Upper lobe of left lung (tissue), 6 donors: ENCODE measurements at places on chromosomes 1 and 21. TPM values are rescaled to one million over a fixed set of nuclear protein-coding genes. Genes with fewer than 3 reads are reported as not detected.

Gene HRNR
- not detected for total RNA-seq

Gene OR14K1
- total RNA-seq: not detected

Gene SERPINC1
- total RNA-seq: 0.26 TPM

Gene DTL
- total RNA-seq: 5.9 TPM

Gene CAMK1G
- not detected for total RNA-seq

Gene FCMR
- 8.2 TPM for total RNA-seq

Gene ZZZ3
- total RNA-seq: 15.3 TPM

Gene HCRTR1
- 2.1 TPM for total RNA-seq

DNA sequence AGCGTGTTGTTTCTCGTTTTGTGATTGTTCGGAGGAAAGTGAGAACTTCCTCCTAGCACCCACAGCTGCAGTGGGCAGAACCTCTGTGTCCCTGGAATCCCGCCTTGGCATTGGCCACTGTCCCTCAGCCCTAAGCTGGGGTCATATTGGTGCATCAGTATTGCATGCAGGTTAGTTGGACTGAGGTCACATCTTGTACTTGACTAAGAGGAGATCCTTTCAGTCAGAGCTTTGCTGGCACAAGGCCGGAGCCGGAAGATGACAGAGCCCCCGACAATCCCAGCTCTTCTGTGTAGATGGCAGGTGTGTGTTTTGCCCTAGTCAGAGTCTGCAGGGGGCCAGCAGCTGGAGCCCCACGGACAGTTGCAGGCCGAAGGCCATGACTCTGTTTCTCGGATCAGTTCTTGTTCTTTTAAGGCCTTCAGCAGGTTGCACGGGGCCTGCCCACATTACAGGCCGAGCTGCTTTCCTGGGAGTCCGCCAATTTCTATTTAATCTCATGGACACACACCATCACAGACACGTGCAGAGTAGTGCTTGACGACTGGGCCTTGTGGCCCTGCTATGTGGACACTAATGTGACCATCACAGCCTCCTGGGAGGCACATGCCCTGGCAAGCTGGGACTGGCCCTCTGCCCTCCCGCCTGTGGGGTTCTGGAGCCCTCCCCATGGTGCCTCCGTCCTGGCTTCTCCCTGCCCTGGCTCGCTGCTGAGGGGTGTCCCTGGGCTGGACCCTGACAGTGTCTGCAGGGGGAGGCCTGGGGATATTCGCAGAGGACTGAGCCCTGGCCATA, 14.9 kb downstream of the SNAP47 start:
- DNase-seq: no peak

- no peak for DNase-seq
Observed at GRCh38 chr1:96340686-96341085, 380.9 kb upstream of the PTBP2 start.

- DNase-seq: no peak
Observed at GRCh38 chr1:102099916-102100315, 103.2 kb upstream of the OLFM3 start.

DNA sequence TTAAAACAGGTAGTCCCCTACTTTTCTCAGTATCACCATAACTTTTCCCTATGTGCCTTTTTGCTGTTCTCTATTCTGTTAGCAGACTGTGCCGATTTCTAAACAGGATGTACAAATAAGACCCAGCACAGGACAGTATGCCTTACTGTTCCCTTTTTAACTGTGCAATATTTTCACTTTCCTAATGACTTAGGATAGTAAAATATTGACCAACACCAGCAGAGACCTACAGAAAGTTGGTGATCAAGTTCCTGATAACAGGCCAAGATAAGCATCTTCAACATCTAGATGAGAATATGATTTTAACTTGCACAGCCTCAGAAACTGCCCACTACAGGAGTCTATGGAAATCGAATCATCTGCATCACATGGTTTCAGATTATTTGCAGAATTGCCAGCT, 42.0 kb downstream of the ADSS2 start:
- DNase-seq: no peak

DNA sequence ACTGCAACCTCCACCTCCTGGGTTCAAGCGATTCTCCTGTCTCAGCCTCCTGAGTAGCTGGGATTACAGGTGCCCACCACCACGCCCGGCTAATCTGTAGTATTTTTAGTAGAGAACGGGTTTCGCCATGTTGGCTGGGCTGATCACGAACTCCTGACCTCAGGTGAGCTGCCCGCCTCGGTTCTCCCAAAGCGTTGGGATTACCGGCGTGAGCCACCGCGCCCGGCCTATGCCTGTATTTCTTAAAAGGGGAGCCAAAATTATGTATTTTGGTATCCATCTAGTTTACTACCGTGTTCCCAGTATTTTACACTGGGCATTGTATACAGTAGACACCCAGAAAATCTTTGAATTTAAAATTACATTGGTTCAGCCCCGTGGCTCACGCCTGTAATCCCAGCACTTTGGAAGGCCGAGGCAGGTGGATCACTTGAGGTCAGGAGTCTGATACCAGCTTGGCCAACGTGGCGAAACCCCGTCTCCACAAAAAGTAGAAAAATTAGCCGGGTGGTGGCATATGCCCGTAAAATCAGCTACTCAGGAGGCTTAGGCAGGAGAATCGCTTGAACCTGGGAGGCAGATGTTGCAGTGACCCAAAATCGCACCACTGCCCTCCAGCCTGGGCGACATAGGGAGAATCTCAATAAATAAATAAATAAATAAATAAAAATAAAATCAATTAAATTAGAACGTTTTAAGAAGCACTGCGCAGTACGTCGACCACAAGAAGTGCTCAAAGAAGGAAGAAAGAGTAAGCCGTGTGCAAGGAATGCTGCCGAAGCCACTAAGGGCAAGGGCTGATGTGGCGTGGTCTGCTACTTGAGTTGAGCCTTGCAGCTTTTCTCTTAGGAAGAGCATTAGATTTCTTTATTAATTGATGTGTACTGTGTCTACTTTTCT, 1.5 kb upstream of the THRAP3 start:
- no peak for DNase-seq

DNA sequence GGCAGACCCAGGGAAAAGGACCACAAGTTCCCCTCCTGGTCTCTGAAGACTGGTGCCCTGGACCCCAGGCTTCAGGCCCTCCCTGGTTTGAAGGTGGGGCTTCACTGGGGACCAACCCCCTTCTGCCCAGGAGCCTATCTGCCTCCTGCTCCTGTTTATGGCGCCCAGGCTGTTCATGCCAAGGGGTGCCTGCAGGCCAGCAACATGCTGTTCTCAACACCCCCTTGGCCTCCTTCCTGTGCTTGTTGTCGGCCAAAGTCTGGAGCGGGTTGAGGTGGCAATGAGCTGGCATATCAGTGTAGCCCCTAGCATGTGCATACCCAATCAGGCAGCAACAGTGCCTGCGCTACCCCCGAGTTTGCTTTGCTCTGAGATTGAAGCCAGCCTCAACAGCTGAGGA, 46.3 kb downstream of the ATP6V1G3 start:
- no peak for DNase-seq

GRCh38 chr1:104765085-104765484, 1015.4 kb downstream of the AMY1C start:
- no peak for DNase-seq

- DNase-seq: no peak
Observed at GRCh38 chr1:179142889-179143299, 61.0 kb downstream of the TOR3A start.

- no peak for DNase-seq
Observed at GRCh38 chr1:230684146-230684545, 29.8 kb downstream of the AGT start.

DNA sequence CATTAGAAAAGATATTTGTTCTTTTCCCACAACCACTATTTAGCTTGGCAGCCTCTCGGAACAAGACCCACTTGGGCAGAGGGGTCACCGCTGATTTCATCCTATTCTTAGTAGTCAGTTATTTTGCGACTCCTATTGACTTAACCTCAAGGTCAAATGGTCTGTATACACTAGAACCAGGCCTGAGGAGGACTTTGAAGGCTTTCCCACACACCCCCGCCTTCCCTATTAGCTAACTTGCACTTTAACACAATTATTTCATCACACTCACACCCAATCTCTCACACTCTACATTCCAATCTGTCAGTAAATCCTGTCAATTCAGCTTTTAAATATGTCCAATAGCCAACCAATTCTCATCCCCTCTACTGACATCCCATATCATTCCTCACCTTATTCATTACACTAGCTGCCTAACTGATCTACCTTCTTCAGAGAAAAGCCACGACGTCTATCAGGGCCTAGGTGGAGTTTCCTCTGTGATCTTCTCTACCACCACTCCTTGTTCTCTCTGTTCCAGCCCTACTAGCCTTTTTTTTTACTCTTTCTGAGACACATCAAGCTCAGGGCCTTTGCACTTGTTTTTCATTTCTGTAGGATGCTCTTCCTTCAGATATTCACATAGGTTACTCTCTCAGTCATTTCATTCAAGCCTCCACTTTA, 1.0 kb upstream of the NIBAN1 start:
- peak; percentile 35 for DNase-seq

DNA sequence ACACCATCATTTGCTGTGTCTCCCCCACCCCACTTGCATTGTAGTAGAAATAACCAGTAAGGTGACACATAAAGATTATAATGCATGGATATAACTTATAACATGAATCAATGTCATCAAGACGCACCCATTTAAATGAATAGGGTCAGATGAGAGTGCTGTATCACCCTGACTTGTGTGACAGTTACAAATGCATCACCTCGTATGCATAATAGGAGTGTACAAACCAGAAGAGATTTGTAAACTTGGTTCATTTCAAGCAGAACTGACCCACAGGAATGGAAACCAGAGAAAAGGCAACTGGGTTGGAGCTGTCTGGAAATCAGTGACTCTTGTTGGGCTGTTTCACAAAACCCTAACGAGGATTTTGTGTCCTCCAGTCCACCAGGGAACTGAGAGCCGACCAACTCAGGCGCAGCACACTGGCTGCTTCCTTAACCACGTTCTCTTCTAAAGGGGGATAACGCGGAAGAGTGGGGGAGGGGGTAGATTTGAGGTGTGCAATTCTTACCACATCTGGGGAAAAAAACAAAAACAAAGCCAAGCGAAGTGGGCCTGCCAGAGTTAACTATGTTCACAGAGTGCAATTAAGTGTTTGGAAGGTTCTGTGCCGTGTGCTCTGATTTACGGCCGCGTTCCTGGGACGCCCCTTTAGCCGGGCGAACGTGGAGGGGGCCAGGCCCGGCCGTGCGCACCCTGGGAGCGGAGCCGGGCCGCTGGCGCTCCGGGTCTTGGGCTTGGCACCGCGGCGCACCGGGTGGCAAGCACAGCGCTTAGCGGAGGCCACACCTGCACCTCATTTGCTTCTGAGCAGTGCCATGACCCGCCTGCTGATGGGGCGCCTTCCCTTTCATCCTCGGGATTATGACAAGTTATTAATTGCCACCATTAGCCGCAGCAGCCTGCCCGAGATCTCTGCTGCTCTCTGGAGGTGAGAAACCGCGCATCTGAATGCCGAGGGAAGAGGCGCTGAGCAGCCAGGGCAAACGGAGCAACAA, 248.8 kb upstream of the FOXD3 start:
- no peak for DNase-seq

DNA sequence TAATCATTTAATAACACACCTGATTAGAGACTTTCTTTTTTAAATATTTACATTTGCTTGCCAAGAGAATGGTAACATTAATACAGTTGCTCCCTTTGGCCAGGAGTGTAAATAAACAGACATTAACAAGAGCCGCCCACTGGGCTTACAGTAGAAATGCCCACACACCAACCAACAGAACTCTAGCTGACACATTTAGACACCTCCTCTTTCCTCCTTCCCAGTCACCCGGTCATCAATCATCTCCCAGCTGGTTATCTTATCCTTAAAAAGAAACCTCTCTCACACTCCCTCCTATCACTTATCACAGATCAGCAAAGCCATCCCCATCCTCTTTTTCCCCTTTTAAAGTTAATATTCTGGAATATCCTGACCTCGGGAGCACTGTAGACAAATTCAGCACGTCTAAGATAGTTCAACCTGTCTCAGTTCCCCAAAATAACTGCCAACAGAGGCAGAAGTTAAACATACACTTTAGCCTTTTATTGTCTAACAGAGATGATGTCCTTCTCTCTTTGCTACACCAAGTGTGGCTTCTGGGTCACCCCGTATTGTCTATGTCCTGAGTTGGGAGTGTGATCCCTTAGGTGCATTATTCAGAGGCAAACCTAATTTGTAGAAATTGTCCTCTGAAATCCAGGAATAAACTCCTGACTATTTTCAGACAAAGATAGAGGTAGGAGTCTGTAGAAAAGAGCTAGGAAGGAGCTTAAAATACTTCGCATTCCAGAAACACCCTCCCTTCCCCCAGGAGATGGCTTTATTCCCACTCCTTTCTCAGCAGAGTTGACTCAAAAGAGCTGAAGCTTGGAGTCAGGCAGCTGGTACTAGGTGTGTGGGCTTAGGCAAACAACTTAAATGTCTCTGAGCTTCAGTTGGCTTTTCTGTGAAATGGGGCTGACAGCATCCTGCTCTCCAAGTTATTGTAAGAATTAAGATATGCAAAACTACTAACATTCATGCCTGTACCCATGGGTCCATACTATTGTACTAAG, 8.8 kb downstream of the MYCL start:
- peak; percentile 37 for DNase-seq

GRCh38 chr1:91732291-91733107, 153.5 kb downstream of the TGFBR3 start:
- no peak for DNase-seq

DNA sequence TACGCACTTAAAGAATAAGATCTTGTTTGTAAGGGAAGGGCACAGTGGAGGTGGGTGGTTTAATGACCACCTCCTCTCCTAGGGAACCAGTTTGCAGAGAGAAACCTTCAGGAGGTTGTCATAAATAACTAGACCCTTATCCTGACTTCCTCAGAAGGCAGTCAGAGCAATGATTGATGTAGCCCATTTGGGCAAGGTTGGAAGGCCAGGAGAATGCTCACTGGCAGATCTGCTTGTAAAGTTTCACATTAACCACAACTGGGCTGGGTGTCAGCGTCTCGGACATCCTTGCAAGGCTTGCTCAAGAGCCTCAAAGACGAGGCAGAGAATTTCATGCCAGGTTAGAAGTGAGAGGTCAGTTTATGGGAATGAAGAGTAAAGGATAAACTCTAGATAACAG, 87.6 kb upstream of the TRABD2B start:
- DNase-seq: no peak

- DNase-seq: peak; percentile 37
Observed at GRCh38 chr21:42655796-42656770, 2.7 kb downstream of the PDE9A start.
